ENCODE measurements at places on chromosomes 2 and 18.

GRCh38 chr2:238113611-238114010 is 13.5 kb downstream of the ESPNL start:
- DNase-seq, result no peak

DNA sequence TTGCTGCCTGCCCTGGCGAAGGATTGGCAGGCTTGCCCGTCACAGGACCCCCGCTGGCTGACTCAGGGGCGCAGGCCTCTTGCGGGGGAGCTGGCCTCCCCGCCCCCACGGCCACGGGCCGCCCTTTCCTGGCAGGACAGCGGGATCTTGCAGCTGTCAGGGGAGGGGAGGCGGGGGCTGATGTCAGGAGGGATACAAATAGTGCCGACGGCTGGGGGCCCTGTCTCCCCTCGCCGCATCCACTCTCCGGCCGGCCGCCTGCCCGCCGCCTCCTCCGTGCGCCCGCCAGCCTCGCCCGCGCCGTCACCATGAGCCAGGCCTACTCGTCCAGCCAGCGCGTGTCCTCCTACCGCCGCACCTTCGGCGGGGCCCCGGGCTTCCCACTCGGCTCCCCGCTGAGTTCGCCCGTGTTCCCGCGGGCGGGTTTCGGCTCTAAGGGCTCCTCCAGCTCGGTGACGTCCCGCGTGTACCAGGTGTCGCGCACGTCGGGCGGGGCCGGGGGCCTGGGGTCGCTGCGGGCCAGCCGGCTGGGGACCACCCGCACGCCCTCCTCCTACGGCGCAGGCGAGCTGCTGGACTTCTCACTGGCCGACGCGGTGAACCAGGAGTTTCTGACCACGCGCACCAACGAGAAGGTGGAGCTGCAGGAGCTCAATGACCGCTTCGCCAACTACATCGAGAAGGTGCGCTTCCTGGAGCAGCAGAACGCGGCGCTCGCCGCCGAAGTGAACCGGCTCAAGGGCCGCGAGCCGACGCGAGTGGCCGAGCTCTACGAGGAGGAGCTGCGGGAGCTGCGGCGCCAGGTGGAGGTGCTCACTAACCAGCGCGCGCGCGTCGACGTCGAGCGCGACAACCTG is at the start of gene DES:
Gene DES (plus strand): TSS at position 223 of the 857 bp plus-strand sequence. CDS start 86 bp downstream, at position 309.
- no peak for DNase-seq

DNA sequence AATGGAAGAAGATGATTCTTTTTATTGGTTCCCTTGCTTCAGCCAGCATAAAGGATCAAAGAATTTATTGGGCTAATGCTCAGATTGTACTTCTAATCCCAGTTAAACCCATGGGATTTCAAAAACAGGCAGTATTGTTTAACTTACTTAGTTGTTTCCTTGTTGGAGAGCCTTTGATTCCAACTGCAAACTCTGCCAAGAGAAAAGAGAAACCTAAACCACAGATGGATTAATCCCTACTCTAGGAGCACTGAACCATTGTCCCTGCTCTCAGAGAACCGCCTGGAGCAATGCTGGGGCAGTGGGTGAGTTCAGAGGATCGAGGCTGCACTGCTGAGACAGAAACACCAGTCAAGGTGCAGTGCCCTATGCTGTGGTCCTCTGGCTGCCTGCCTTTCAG is 44.9 kb upstream of the SIGLEC15 start:
- DNase-seq, result no peak

DNA sequence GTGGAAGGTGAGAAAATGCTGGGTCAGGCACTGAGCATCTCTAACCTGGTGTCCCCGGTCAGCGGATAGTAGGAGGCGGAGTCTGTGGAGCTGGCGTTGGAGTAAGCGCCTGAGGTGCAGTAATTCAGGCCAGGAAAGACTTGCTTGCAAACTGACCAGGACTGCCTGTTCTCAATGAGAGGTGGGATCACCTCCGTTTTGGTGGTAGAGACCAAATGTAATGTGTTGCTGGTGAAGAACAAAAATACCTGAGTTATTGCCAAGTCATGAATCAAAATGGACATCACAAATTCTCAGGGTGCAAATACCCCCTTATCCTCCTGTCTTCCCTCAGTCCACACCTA is 24.2 kb downstream of the APOB start:
- DNase-seq, result no peak

DNA sequence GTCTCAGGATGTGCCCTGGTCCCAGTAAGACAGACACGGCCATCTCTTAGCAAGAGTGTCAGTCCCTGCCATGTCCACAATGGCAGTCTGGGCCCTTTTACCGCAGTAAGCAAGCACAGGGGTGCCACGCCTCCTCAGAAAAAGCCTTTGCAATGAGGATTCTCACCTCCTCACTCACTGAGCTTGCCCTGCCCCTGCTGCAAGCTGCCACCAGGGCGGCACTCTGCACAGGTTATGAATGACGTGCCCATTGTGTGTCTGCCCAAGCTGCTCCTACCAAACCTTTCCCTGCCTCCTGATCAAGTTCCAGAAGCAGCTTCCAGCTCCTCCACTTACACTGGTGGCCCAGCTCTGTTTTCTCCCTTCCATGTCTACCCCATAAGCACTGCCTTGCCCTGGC is 23.3 kb downstream of the ERCC3 start:
- DNase-seq, result no peak

GRCh38 chr2:173708806-173709205 is 256.4 kb downstream of the SP3 start:
- DNase-seq, result no peak

DNA sequence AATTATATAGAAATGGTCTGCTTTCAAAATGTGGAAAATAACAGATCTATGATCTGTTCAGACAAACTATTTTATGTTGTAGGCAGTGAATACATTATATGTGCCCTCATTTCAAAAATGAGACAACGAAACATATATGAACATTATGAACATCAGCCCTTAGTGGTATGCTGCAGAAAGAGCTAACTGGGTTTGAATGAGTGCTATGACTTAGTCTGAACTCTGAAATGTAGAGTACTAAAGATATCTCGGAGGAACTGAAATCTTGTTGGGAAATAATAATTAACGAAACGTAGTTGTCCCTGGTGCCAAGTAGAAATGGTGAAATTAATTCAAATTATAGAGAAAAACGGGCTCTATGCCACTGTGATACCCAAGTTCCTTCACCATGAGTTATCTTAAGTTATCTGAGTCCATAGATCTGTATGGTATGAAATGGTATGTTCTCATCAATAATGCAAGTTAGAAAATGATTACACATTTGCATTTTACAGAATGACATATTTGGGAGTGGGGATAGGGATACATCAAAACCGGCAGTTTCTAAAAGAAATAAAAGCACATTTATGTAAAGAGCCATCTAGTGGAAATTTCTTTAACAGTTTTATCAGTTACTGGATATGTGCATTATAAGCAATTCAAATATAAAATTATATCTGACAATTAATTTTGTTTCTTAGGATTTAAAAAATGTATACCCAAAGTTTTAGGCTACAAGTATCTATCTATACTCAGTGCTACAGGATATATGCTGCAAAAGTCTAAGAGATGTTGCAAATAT is 26.7 kb downstream of the STARD6 start:
- no peak for DNase-seq

- no peak for DNase-seq
Observed at GRCh38 chr2:44642123-44642857, 280.5 kb downstream of the CAMKMT start.

- DNase-seq, result no peak
Observed at GRCh38 chr2:7017671-7018281, 100.6 kb downstream of the RNF144A start.

Data from activated naive CD4-positive, alpha-beta T cell treated with anti-CD3 and anti-CD28 coated beads for 36 hours (primary cell).